ENCODE measurements at places on chromosomes 5 and 9.
A peak's percentile ranks its signal among the peaks of the same experiment; 100 is the strongest.

DNA sequence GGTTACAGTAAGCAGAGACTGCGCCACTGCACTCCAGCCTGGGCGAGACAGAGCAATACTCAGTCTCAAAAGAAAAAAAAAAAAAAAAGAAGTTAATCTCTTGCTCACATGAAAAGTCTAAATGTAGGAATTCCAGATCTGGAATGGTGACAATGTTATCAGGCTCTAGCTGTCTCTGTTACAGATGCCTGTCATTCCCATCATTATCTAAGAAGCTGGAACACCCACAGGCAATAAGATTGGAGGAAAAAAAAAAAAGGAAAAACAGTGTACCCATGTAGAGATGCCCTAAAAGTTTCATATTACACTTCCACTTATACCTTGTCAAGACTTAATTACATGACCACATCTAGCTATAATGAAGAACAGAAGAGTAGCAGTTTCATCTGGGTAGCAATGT, 38.2 kb downstream of the PTBP3 start:
- DNase-seq = no peak

DNA sequence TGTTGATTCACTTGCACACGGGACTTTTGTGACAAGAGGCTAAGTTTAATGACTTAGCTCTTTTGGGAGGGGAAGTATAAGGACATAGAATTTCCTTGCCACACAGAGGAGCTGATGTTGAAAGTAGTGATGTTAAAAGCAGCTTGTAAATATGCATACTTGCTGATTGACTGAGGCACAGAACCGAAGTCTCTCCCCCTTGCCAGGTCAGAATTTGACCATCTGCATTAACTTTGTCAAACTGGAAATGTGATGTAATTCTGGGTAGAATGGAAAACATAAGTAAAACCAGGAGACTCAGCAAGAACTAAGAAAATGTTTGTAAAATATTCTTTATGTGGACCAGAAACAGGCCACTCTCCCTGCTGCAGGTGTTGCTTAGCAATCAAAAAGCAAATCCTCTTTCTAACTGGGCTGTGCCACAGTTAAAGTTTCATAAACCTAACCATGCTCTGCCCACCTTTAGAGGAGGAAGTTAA, 284.2 kb downstream of the NR3C1 start:
- DNase-seq = peak; percentile 35

GRCh38 chr9:110432253-110432652, 94.6 kb upstream of the TXNDC8 start:
- peak; percentile 71 for DNase-seq

DNA sequence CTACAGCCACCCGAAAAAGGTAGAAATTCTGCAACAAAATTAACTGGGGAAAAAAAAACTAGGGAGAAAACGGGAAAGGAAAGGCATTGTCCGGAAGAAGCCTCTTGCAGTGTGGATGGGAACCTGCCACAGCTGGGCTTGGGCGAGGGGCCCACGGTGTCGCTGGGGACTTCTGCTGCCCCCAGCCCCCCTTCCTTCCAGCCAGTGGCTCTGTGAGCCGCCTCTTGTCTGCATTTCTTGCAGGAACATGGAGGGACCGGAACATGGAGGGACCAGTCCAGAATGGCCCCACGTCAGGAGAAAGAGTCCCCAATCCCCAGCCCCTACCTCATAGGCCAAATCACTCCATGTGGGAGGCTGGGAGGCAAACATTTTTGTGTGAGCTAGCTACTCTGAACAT, 36.9 kb upstream of the EXOC3 start:
- DNase-seq = no peak

GRCh38 chr5:67512758-67513157, 316.2 kb upstream of the CD180 start:
- DNase-seq = no peak

- DNase-seq = no peak
These were observed 134.2 kb upstream of the MARCHF11 start for GRCh38 chr5:16313761-16314160.

GRCh38 chr5:143237664-143238063, 165.8 kb downstream of the NR3C1 start:
- DNase-seq = no peak

- no peak for DNase-seq
These were observed 267.9 kb downstream of the ENC1 start for GRCh38 chr5:74372502-74373064.

Measured in IMR-90 (cell line).